GM19239 (cell line): ENCODE measurements at places on chromosomes 13 and 19.

- DNase-seq: no peak
These were observed 2.5 kb upstream of the ZNF121 start for GRCh38 chr19:9586764-9587163.

DNA sequence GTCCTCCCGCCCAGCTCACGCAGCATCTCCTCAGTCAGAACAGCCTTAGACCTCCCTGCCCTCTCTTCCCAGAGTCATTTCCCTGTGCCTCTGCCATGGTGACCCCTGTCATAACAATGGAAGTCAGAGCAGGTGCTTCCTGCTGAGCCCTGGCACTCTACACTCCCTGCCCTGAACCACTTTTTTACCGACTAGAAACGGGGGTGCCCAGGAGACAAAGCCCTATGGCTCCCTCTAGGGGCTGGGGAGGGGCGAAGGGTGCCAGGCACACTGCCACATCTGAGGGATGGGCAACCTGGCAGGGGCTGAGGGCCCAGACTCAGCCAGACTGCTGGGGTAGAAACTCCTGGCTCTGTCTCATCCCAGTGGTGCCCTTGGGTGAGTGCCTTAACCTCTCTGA is 16.4 kb downstream of the ZNF574 start:
- no peak for DNase-seq

DNA sequence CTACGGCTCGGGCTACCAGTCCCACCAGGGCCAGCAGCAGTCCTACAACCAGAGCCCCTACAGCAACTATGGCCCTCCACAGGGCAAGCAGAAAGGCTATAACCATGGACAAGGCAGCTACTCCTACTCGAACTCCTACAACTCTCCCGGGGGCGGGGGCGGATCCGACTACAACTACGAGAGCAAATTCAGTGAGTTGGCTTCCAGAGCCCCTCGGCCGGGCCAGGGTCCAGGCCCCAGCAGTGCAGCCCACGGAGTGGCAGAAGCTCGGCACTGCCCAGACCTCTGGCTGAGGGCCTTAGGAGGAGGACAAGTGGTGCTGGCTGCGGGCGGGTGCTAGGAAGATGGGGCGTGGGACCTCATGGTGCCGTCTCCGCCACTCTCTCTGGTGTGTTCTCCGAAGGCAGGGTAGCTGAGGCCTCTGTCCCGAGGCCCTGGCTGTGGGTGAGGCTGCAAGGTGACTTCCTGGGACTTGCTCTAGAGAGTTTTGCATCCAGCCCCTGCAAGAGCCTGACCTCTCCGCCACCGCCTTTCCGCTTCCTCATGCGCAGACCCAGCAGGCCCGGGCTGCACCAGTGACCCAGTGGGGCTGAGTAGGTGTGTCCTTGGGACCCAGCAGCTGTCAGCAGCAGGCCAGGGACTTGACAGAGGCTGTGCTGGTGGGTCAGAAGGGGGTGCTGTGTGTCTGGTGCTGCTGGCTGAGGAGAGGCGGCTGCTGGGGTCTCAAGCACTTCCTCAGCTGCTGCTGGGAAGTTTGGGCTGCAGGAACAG is 13.5 kb upstream of the QTRT1 start:
- DNase-seq: no peak

GRCh38 chr19:55098716-55099556 is 18.5 kb downstream of the PPP1R12C start:
- DNase-seq: no peak

DNA sequence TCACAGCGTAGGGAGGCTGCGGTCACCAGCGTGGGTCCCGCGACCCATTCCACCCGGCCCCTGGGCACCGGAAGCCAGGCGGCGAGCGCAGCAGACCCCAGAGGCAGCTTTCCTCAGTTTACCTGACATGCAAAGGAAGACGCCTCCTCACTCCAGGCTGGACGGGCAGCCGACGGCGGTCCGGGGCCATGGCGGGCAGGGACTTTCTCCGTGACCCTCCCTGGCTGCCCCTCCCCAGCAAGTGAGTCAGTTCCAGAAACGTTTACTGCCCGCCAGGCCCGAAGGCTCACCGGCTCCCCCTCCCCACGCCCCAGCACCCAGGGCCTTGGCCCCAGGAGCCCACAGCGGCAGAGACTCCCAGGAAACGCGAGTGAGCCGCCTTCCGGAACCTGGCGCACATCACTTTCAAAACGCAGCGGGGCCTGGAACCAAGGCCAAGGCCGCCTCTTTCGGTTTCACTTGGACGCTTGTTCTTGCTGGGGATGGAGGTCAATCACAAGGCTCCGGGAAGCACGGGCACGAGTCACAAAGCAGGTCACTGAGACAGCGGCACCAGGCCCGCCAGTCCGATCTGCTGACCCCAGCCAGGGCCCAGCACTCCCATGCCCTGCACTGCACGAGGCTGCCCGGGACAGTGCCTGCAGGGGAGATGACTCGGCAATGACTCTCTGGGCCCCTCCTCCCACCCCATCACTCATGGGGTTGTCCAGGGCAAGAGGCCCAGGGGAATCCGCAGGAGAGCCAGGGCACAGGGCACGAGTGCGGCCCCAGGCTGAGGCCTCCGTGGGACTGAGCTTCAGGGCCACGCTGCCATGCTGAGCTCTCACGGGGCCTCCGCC is 5.3 kb downstream of the SBNO2 start:
- no peak for DNase-seq

GRCh38 chr13:50990065-50990817 is 80.7 kb downstream of the RNASEH2B start:
- no peak for DNase-seq
